ENCODE measurements at places on chromosomes 13 and 19. TPM values are rescaled to one million over a fixed set of nuclear protein-coding genes. Genes with fewer than 3 reads are reported as not detected.

Gene GFY
- total RNA-seq: not detected

Gene SIX5
- 3.7 TPM for total RNA-seq

Gene FUT6
- not detected for total RNA-seq

Gene POMP
- 147 TPM for total RNA-seq

Gene ZNF823
- total RNA-seq: 2.8 TPM

Gene S1PR5
- not detected for total RNA-seq

Gene LRRC4B
- total RNA-seq: 0.15 TPM

Gene ZNF582
- total RNA-seq: 1.3 TPM

Gene POLR2E
- total RNA-seq: 265 TPM

Gene MAP4K1
- total RNA-seq: 182 TPM

Gene GPR4
- total RNA-seq: not detected

Gene LIG1
- total RNA-seq: 140 TPM

Gene ZNF708
- total RNA-seq: 9.6 TPM

Gene CLEC17A
- total RNA-seq: not detected

Gene IGFL2
- 0.23 TPM for total RNA-seq

DNA sequence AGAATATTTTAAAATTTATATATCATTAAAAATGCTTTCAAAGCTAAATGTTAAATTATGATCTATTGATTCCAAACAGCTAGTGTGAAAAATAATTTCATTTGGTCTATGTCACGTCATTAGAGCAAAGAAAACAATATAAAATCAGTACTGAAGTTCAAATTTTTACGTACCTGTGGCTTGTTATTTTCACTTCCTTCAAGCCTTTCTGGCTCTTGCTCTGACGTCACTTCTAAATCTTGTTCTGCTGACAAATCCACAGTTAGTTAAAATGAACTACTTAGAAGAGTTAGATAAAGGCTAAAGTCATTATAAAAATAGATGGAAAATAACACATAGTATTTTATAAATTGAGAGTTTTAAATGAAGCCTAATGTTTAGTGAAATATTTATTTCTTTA, 147.7 kb upstream of the TUBA3C start:
- H3K27me3 ChIP-seq: no peaks in the 10 kb centered on the region
- no peak overlapping the region for H3K4me3 ChIP-seq
- no peaks in the 10 kb centered on the region for H3K36me3 ChIP-seq
- no peak overlapping the region for H3K27ac ChIP-seq
- H3K4me1 ChIP-seq: no peaks in the 10 kb centered on the region

DNA sequence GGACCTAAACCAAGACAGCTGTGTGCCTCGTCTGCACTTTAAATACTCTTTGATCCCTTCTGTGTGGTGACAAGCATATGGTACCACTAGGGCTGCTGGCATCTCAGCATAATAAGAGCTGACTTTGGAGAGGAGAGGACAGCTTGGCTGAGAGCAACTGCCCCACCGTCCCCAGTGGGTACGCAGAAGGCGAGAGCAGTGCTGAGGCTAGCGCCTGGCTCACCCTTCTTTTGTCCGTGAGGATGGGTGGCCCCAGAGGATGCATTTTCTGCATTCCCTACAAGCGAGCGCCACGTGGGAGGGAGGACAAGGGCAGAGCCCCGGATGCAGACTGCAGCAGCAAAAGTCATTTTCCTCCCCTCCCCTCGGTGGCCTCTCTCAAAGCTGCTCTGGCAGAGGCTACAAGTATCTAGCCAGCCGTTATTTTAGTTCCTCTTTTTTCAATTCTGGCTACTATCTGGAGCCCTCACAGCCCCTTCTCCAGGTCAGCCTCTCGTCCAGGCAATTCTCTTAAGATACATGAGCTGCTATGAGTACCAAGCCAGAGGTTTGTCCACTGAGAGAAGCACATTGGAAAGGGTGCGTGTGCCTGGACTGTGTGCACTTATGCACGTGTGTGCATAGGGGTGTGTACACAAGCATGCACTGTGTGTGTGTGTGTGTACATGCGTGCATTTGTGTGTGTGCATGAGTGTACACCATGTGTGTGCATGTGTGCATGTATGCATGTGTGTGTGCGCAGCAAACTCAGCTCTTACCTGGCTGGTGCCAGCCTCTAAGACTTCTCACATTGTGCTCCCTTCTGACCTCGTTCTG, 51.3 kb downstream of the RAB20 start:
- H3K36me3 ChIP-seq: no peaks in the 10 kb centered on the region
- H3K27me3 ChIP-seq: peaks cover 3% of the 10 kb centered on the region
- H3K4me3 ChIP-seq: no peak overlapping the region
- no peak overlapping the region for H3K27ac ChIP-seq
- DNase-seq: no peak
- H3K4me1 ChIP-seq: peaks cover 5% of the 10 kb centered on the region

- no peak overlapping the region for H3K4me3 ChIP-seq
- peaks cover 2% of the 10 kb centered on the region for H3K27me3 ChIP-seq
- H3K27ac ChIP-seq: no peak overlapping the region
- no peaks in the 10 kb centered on the region for H3K36me3 ChIP-seq
- H3K4me1 ChIP-seq: no peaks in the 10 kb centered on the region
These were observed 61.6 kb upstream of the GPR12 start for GRCh38 chr13:26822146-26822545.

- no peak overlapping the region for H3K4me3 ChIP-seq
- no peak overlapping the region for H3K27ac ChIP-seq
- H3K27me3 ChIP-seq: no peaks in the 10 kb centered on the region
- no peaks in the 10 kb centered on the region for H3K36me3 ChIP-seq
- DNase-seq: no peak
These were observed 812.7 kb upstream of the MIR17HG start for GRCh38 chr13:90534617-90535370.

DNA sequence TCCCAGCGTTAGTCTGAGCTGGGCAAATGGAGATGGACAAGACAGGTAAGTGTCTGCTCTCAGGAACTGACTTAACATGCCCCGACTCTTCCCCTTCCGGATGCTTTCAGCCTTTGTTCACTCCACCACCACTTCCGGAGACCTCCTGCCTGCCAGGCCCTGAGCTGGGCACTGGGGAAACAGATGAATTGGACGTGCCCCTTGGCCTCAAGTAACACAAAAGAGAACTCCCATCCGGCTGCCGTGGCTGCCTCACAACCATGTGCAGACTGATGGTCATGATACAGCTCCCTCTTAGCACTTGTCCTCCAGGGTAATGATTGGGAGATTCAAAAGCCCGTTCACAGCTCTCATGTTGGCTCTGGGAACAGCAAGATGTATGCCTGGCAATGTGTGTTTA, 6.9 kb downstream of the ZNF784 start:
- no peak overlapping the region for H3K4me3 ChIP-seq
- H3K36me3 ChIP-seq: peaks cover 12% of the 10 kb centered on the region
- no peak overlapping the region for H3K27ac ChIP-seq
- DNase-seq: no peak

DNA sequence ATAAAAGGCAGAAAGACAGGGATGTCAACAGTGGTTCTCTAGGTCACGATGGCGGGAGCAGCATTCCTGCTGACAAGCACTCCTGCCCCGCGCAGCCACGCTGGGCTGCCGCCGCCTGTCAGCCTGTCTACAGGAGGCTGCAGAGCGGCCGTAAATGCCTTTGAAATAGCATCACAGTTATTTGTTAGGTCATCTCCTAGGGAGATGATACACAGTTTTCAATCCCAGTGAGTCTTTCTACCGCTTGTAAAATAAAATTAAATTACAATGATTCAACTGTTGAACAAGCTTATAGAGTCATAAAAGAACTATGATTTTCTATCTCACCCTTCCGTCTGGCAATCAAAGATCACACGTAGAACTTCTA, 7.3 kb upstream of the SLC7A9 start:
- H3K4me3 ChIP-seq: no peak overlapping the region
- H3K36me3 ChIP-seq: no peaks in the 10 kb centered on the region
- no peak for DNase-seq
- H3K27me3 ChIP-seq: peaks cover 2% of the 10 kb centered on the region
- H3K4me1 ChIP-seq: no peaks in the 10 kb centered on the region

DNA sequence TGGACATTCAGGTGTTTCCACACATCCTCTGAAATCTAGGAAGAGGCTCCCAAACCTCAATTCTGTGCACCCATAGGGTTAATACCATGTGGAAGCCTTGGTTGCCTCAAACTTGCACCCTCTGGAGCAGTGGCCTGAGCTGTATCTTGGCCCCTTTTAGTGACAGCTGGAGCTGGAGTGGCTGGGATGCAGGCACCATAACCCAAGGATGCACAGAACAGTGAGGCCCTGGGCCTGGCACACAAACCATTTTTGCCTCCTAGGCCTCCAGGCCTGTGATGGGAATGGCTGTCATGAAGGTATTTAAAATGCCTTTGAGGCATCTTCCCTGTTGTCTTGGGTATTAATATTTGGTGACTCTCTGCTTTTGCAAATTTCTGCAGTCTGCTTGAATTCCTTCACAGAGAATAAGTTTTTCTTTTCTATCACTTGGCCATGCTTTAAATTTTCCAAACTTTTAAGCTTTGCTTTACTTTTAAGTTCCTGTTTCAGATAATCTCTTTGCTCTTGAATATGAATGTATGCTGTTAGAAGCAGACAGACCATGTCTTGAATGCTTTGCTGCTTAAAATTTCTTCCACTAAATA, 1594.5 kb upstream of the PCDH20 start:
- no peak overlapping the region for H3K27ac ChIP-seq
- H3K36me3 ChIP-seq: no peaks in the 10 kb centered on the region
- H3K27me3 ChIP-seq: no peaks in the 10 kb centered on the region

GRCh38 chr19:7526059-7526929, 3.9 kb downstream of the MCOLN1 start:
- H3K27me3 ChIP-seq: peaks cover 4% of the 10 kb centered on the region
- no peak overlapping the region for H3K4me3 ChIP-seq
- DNase-seq: no peak
- H3K4me1 ChIP-seq: peaks cover 8% of the 10 kb centered on the region

GRCh38 chr13:98478189-98479129, 98.4 kb downstream of the STK24 start:
- H3K27ac ChIP-seq: peak overlapping the region; percentile 61
- no peaks in the 10 kb centered on the region for H3K27me3 ChIP-seq
- peaks cover 34% of the 10 kb centered on the region for H3K36me3 ChIP-seq
- peaks cover 62% of the 10 kb centered on the region for H3K4me1 ChIP-seq

DNA sequence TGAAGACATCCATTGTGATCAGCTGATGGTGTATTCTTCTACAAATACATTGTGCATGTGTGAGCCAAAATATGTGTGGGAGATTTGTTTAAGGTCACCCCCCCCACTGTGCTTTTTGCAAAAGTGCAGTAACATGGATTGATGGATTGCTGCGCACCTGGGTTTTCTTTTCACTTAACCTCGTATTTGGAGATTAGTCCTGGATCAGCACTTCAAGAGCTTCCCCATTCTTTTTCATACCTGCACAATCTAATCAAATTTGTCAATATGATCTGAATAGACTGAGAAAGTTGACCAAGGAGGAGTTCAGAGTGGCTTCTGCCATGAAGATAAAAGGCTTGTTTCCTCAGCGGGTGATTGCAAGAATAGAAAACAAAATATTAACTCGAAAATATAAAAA, 23.7 kb downstream of the NAA16 start:
- no peaks in the 10 kb centered on the region for H3K4me1 ChIP-seq
- no peak for DNase-seq
- H3K27me3 ChIP-seq: no peaks in the 10 kb centered on the region
- peaks cover 21% of the 10 kb centered on the region for H3K36me3 ChIP-seq

- H3K27ac ChIP-seq: no peak overlapping the region
- H3K36me3 ChIP-seq: no peaks in the 10 kb centered on the region
- no peak overlapping the region for H3K4me3 ChIP-seq
- H3K27me3 ChIP-seq: peaks cover 33% of the 10 kb centered on the region
These were observed 16.3 kb upstream of the TCF3 start for GRCh38 chr19:1668486-1669270.

GRCh38 chr13:35804901-35805300, 326.3 kb downstream of the DCLK1 start:
- no peak overlapping the region for H3K27ac ChIP-seq
- no peak for DNase-seq
- H3K4me1 ChIP-seq: no peaks in the 10 kb centered on the region
- H3K36me3 ChIP-seq: no peaks in the 10 kb centered on the region

GRCh38 chr13:98351636-98352035, 174.6 kb upstream of the RNF113B start:
- no peak for DNase-seq
- no peaks in the 10 kb centered on the region for H3K36me3 ChIP-seq
- H3K4me3 ChIP-seq: no peak overlapping the region
- no peak overlapping the region for H3K27ac ChIP-seq

DNA sequence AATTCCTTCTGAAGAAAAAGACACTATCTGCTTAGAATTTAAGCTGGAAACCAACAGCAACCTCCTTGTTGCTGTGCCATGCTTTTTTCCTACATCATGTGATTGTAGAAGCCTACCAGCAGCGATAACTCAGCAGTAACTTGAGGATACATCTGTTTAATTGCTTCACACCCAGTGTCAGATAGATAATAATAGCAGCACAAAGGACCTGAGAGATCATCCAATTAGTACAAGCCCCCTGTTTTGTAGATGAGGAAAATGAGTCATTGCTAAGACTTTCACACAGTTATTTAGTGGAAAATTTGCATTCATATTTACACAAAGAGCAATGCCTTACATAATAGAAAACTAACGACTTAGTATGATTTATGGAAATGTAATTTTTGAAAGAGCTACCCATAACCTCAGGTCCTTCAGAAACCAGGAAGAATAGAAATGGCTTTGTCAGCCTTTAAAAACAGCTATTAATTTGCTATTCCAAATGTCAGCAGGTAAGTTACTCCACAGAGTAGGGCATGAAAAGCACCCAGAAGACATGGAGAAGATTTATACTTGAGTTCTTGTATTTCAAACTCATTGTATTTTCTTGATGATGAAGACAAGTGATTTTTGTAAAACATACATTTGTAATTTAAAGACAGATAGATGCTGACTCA, 93.7 kb upstream of the SGCG start:
- peaks cover 3% of the 10 kb centered on the region for H3K27me3 ChIP-seq
- H3K36me3 ChIP-seq: no peaks in the 10 kb centered on the region
- no peaks in the 10 kb centered on the region for H3K4me1 ChIP-seq
- H3K4me3 ChIP-seq: no peak overlapping the region

GRCh38 chr13:99459099-99459850, 42.0 kb upstream of the TM9SF2 start:
- H3K4me1 ChIP-seq: peaks cover 19% of the 10 kb centered on the region
- H3K27me3 ChIP-seq: peaks cover 4% of the 10 kb centered on the region
- no peak overlapping the region for H3K4me3 ChIP-seq
- no peak for DNase-seq
- no peak overlapping the region for H3K27ac ChIP-seq
- peaks cover 7% of the 10 kb centered on the region for H3K36me3 ChIP-seq

DNA sequence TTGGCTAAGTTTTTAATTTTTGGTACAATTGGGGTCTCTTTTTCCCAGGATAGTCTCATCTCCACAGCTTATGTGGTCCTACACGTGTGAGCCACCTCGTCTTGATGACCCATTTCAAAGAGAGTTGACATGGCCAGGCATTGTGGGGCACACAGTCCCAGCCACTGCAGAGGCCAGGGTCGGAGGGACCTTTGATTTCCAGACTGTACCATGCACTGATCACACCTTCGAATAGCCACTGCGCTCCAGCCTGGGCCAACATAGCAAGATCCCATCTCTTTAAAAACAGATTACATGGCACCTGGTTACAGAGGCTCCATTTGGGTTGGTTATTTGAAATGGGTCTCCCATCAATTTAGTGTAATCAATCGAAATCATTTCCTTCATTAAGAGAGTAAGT, 71.6 kb downstream of the DPRX start:
- no peaks in the 10 kb centered on the region for H3K27me3 ChIP-seq
- no peak for DNase-seq
- H3K36me3 ChIP-seq: no peaks in the 10 kb centered on the region
- no peak overlapping the region for H3K4me3 ChIP-seq
- no peak overlapping the region for H3K27ac ChIP-seq
- H3K4me1 ChIP-seq: no peaks in the 10 kb centered on the region

Measured in activated T-helper 1 cell treated with anti-CD3 and anti-CD28 coated beads, Interleukin-12 subunit alpha, Interleukin-12 subunit beta, Interleukin-2, Interleukin-4 antibody, amounts not matched to agents 30 ng/mL and 10 ng/mL and 1 ng/mL, durations not matched to agents 14 hours and 24 hours and 36 hours (primary cell).